ENCODE measurements at places on chromosomes 2 and 18.

DNA sequence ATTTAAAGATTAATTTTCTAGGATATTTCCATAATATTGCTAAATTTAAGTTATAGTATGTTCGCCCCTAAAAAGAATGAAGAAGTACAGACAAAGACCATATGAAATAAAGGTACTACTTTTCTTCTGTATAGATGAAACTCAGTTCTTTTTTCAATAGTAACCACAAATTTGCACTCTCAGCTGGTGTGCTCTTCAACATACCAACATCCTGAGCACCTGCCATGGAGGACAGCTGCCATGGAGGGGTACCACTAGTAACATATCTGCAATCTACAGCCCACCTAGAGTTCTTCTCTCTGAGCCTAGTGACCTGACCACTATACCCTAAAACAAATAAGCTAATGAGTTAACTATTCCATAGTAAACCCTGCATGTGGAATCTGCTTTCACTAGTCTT, 36.8 kb upstream of the ERCC3 start:
- DNase-seq: no peak

- no peak for DNase-seq
These were observed 441.7 kb downstream of the CBLN2 start for GRCh38 chr18:72102412-72102811.

DNA sequence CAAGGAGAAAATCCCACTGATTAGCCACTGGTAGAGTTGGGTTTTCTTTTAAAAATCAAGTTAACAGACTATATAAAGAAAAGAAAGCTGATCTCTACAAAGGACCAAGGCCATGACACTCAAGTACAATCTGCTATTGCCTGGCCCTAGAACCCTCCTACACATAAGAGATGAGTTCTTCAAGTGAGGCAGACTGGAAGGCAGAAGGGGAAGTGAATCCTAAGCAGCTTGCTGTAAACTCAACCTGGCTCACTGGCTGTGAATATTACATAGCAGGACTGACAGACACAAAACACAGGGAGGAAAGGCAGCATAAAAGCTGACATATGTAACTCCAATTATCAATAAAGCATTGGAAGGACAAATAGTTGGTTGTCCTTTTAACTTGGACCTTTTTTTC, 65.4 kb downstream of the TRIP12 start:
- no peak for DNase-seq

GRCh38 chr2:218217360-218218267, 625 bp downstream of the ARPC2 start:
- peak; percentile 23 for DNase-seq

GRCh38 chr2:240498958-240499260, 58.9 kb downstream of the ANKMY1 start:
- DNase-seq: no peak

GRCh38 chr18:61891271-61891670, 1.5 kb downstream of the RNF152 start:
- no peak for DNase-seq

GRCh38 chr18:79102886-79103285, 33.7 kb downstream of the ATP9B start:
- DNase-seq: no peak

DNA sequence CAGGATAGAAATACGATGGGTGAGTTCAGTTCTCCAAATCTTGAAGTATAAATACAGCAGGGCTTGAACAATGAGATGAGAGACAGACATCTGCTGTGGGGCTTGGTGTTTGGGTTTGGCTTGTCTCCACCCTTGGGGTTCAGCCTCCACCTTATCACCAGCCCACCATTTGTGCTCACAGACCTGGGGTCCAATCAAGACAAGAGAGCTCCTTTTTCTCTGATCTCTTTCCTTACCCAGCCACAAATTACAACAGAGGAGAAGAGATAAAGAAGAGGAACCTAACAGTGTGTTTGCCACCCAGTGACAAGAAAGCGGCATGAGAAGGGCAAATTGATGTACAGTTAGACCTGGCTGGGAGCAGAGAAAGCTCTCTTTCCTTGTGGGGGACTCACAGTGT, 204.5 kb upstream of the CXCR4 start:
- DNase-seq: peak; percentile 54

DNA sequence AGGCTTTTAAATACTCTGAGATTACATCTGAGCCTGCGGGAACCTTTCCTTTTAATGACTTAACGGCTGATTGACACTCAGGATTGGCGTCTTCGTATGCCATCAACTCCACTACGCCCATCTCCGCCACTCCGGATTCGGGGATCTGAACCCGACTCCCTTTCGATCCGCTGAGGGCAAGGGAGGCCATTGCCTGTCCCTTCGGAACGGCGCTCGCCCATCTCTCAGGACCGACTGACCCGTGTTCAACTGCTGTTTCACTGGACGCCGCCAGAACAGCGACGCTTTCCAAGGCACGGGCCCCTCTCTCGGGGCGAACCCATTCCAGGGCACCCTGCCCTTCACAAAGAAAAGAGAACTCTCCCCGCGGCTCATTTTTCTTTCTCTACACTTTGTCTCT, 90.4 kb downstream of the PID1 start:
- DNase-seq: no peak

DNA sequence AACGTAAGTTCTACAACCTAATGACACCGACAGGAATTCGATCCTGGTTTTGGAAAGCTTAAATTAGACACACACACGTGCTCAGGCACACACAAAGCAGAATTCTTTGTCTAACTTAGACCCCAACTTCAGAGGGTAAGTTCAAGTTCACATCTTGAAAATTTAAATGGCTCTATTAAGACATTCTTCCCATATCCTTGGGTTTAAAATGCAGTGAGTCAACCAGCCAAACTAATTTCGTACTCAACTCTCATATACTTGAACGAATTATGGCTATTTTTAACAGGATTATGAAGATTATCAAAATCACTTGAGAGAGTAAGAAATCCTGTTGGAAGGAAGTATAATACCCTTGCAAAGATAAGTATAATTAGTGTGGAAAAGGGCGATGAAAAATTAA, 53.2 kb upstream of the ARL4C start:
- no peak for DNase-seq

DNA sequence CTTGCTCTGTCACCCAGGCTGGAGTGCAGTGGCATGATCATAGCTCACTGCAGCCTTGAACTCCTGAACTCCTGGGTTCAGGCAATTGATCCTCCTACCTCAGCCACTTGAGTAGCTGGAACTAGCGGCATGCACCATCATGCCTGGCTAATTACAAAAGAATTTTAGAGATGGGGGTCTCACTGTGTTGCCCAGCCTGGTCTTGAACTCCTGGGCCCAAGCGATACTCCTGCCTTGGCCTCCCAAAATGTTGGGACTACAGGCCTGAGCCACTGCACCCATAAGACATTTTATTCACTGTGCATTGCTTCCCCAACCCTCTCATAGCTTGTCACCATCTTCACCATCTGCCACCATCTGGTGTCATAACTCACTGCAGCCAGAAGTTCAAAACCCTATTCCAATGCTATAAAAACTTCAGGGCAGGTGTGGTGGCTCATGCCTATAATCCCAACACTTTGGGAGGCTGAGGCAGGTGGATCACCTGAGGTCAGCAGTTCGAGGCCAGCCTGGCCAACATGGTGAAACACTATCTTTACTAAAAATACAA, 78.7 kb downstream of the NCAPH start:
- peak; percentile 6 for DNase-seq

DNA sequence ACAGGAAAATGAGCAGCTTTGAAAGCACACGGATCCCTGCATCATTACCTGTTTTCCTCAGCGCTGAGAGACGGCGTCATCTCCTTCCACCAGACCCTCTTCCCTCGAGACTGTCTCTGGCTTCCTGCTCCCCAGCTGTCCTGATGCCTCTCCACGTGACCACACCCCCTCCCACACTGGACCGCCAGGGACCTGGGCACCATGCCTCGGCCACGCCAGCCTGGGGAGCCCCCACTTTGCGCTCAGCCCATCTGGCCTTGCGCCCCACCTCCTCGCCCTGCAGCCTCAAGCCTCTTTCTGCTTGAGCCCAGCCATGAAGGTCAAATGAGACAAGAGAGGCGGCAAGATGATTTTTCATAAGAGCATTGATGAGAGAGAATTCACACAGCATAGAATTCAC, 66.0 kb upstream of the ACKR3 start:
- no peak for DNase-seq

DNA sequence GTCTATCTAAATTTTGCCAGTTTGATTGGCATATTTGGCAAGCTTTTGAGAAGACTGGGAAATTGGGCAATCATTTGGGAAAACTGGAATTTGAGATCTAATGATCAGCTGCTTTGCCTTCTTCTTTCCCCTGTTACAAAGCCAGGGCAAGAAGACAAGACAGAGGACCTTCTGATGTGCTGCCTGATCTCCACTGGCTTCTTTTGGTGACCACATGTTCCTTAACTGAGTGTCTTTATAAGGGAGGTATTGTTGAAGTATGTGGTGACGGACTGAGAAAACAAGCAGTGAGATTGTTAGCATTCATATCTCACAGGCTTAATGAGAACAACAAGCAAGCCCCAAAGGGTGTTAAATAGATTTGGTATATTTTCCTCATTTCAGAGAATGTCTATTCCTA, 175.8 kb downstream of the SLC8A1 start:
- DNase-seq: no peak

GRCh38 chr2:127545189-127545588, 9.7 kb downstream of the MYO7B start:
- DNase-seq: no peak

- DNase-seq: peak; percentile 70
These were observed 652 bp downstream of the PPM1B start for GRCh38 chr2:44169155-44169898.

DNA sequence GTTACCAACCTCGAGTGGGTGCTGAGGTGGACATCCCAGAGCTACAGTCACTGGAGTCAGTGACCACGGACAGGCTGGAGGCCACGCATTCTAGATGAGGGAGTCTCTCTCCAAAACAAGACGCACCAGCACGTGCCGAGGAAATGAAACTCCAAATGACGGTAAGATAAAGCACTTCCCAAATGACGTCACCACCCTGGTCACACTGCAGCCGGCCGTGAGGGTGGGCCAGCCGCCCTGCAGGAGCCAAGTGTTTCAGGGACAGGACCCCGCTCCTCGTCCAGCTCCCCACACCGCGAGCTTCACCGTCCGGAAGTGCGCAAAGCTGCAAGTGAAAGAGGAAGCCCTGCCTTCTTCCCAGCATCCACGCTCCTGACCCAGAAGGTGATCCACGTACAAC, 99.4 kb downstream of the ZNF516 start:
- no peak for DNase-seq

GRCh38 chr2:145066856-145067548, 547.1 kb upstream of the ZEB2 start:
- DNase-seq: no peak

DNA sequence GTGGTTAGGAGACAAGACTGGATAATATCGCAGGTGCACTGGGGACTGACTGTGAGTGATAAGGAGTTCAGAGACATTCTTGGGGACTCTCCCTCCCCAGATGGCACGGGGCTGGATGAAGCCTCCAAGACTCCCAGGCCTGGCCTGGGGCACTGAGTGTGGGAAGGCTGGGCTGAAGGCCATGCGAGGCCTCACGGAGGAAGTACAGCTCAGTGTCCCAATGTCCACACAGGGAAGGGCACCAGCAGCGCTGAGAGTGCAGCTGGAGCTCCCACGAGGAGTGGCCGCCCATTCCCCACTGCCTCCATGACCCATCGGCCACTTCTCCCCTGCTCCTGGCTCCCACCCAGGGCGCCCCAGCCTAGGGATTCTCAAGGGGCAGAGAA, 6.5 kb downstream of the MFSD2B start:
- no peak for DNase-seq

GRCh38 chr2:166117491-166117890, 10.3 kb downstream of the SCN1A start:
- DNase-seq: no peak

DNA sequence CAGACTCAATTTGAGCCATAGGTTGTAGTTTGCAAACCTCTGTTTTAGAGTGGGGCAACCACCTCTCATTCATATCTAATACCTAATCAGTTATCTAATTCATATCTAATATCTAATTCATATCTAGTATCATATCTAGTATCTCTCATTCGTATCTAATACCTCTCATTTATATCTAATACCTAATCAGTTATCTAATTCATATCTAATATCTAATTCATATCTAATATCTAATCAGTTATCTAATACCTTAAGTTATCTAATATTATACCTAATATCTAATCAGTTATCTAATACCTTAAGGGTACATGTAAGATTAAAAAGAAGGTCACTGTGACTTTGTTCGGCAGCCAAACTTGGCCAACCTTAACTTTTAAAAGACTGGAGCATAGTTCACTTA, 403.4 kb upstream of the MMADHC start:
- no peak for DNase-seq

DNA sequence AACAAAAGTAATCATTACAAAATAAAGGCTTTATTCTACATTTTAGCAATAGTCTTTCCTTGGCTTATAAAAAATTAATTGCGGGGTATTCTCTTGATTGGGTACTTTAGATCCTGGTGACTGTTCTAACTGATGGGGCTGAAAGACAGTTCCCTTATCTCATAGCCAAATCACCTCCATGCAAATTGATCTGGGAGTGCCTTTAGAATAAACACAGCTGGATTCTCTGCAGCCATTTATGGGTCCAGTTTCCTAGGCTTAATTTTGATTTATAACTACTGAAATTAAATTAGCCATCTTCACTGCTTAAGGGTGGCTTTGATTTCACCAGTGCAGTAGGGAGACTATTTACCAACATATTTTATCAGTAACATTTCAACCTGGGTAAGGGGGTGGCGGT, 337.1 kb downstream of the NRXN1 start:
- no peak for DNase-seq

GRCh38 chr2:169361706-169362117, 622 bp downstream of the LRP2 start:
- DNase-seq: no peak

DNA sequence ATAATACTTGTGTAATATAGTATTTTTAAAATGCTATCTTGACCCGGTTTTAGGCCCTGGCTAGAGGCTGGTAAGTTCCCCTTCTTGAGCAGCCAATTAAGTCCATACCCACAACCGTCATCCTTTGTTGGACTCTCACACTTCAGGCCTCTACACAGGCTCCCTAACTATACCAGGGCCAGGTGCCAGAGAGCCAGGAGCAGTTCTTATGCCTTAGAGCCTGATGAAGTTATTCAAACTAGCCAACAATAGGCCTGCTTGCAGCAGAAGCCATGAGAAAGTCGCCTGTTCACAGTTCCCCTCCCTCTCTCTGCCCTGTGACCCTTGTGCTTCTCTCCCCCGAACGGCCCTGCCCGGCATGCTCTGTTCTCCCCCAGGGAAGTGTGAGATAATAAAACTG, 454.2 kb upstream of the KLHL29 start:
- no peak for DNase-seq

DNA sequence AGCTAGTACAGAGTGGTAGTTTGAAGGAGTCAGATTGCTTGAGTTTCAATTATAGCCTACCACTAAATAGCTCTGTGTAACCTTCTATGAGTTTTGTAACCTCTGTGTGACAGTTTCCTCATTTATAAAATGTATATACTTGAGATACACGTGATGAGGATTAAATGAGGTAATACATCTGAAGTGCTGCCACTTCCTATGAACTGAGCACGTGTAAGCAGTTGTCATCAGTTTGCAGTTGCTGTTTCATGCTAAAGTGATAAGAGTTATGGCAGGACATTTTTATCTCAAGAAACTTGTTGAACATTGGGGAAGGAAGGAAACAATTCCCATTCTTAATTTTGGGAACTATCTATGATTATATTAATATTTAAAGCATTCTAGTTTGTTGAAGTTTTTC, 38.5 kb downstream of the CARF start:
- DNase-seq: peak; percentile 92
